Hepatocyte (in vitro differentiated cells): ENCODE measurements at places on chromosomes 6 and 20.

DNA sequence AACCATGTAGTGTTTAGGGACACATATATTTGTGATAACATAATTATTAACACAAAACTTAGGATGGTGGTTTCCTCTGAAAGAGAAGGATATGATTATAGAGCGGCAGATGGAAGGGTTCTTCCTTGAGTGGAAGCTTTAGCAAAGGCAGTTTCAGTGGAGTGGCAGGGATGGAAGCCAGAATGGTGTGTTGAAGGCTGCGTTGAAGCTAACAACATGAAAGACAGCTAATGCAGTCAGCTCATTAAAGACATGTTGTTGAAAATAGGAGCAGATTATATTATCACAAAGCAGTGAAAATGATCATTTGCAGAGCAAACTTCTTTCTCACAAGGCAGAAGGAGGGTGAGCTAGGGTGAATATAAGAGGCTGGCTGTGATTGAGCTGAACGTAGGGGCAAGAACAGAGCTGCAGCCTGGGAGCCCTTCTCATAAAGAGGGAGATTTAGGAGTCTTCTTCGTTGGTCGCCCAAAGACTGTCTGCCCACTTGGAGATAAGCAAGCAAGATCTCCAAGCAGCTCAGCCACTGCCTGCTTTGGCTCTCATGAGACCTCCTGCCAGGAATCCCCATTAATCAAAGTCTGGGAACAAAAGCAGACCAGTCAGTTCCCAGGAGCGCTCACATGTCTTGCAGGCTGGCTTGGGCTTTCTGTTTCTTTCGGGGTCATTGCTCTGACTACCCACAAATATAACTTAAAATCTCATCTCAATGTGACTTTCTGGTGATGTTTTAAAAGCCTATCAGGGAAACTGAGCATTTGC lies 2.6 kb upstream of the ANKRD6 start:
- no peak for DNase-seq

DNA sequence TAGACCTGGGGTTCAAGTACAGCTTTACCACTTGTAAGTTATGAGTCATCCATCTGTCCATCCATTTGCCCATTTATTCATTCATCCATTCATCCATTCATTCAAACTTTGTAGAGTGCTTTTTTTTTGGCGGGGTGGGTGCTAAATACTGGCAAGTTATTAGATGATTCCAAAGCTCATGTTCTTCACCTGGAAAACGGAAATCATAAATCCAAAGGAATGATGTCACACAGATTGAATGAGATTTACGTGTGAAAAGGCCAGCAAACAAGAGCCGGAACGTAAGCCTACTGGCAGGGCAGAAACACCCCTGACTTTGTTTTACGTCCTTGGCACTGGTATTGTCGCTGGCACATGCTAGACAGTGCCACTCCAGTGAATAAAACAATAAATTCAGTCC lies 480.9 kb upstream of the CHD6 start:
- no peak for DNase-seq

DNA sequence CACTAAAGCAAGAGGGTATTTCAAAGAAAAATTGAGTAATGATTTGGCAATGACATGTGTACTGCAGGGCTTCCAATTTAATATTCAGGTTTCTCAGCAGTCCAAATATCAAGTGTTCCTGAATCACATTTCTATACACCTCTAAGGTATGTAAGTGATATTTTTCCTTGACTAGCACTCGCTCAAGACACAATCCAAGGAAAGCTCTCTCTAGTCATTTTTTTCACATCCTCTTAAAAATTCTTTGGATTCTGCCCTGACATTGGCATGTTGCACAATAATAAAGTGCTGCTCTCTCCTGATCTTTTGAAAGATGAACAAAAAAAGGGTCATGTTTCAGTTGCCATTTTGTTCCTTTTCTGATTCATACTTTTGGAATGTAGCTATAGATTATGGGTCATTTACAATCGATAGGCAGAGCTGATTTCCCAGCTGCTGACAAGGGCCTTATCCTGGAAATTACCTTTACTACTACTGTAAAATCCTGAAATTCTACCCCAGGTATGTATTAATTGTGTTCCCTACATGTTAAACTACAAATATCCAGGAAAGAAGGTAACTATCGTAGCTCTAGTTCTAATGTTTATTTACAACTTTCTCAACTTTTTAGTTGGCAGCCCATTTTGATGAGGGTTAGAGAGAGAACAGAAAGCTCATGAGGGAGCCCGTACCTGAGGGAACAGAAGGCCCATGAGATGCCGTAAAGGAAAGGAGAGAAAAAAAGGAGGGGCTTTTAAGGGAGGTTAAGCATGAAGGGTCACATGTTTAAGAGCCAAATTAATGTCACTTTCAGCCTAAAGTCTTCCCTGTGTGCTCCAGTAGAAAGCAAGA lies 22.2 kb upstream of the ADGRG6 start:
- no peak for DNase-seq

DNA sequence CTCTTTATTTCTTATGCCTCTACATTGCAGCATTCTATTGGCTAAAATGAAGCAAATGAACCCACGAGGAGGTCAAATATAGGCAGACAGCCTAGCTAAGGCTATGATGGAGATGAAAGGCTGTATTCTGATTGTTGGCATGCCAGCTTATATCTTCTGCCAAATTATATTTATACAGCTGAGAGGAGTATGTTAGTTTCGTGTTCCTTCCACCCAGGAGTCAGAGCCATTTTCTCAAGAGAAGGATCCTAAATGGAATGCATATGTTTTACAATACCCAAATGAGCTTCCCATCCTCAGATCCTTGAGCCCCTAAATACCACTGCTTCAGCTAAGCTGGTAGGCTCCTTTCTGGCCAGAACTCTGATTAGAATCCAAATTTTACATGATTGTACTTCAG lies 178.4 kb upstream of the HDDC2 start:
- no peak for DNase-seq

DNA sequence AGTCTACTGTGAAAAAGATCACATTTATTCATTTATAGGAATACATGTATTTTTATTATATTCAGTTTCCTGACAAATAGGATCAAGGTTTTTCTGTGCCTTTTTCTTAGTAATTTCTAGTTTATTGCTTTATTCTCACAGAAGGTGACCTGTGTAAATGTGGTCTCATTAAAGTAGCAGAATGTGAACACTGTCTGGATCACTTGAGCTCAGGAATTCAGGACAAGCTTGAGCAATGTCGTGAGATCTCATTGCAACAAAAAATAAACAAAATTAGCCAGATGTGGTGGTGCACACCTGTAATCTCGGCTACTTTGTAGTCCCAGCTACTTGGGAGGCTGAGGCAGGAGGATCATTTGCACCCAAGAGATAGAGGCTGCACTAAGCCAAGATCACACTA lies 516.7 kb downstream of the CDKAL1 start:
- no peak for DNase-seq
